ENCODE measurements at places on chromosomes 7 and 10. TPM values are rescaled to one million over a fixed set of nuclear protein-coding genes. Genes with fewer than 3 reads are reported as not detected.

Gene PLEKHS1
- polyA plus RNA-seq, result not detected

Gene SERPINE1
- polyA plus RNA-seq, result 1,153 TPM

Gene TPK1
- 4.6 TPM for polyA plus RNA-seq

GRCh38 chr10:103502849-103503660 is 9.6 kb downstream of the NEURL1 start:
- DNase-seq, result no peak

- no peak for DNase-seq
Observed at GRCh38 chr7:149280661-149281507, 18.9 kb downstream of the ZNF783 start.

GRCh38 chr7:98209166-98209920 is 1.9 kb upstream of the BHLHA15 start:
- no peak for DNase-seq

- peak; percentile 50 for DNase-seq
Observed at GRCh38 chr7:101743241-101743994, 74.0 kb upstream of the CUX1 start.

DNA sequence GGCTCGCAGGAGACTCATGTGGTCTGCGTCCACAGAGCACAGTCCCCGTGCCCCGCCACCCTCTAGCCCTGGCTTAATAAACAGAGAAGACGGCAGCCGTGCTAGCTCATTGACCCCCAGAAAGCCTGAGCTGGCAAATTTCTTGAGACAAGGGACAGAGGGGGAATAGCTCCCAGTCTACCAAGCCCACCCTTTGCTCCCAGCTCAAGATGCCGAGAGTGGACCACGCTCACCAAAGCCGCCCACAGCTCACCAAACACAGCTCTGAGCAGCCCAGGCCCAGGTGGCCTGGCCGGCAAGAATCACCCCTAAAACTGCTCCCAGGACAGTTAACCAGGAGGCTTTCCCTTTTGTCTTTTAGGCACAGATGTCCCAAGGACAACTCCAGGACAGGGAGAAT is 5.4 kb downstream of the PDGFA start:
- DNase-seq, result no peak

DNA sequence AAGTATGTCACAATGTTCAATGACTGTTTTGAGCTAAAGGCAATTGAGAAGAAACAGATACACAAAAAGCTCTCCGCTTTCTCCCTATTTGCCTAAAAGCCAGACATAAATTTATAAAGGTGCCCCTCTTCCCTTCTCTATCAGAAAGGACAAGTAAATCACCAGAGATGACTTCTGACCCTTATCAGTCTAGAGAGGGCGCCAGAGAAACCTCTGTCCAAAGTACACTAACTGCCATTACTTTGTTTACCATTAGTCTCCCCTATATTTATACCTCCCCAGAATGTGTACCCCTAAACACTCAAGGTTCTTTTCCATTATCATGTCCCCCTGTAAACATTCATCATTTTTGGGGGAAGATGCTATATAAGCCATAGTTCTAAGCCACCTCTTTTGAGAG is 49.3 kb downstream of the TPK1 start:
- no peak for DNase-seq

Measured in fibroblast of lung (primary cell).